A549 treated with dexamethasone at 1 μM for 4 hours (cell line): ENCODE measurements at places on chromosomes 6 and 20. TPM values are rescaled to one million over a fixed set of nuclear protein-coding genes. Genes with fewer than 3 reads are reported as not detected.

The MCHR2 gene
- not detected in 5 replicates for total RNA-seq

The C4A gene
- total RNA-seq: 0.63 to 1.2 TPM (median 0.89 TPM) in 5 replicates

The SLX4IP gene
- total RNA-seq: 2.1 to 3.8 TPM (median 3.1 TPM) in 5 replicates

The CLDN20 gene
- total RNA-seq: 0.10 TPM in 1 of 5 replicates, not detected in the others

The RIPOR3 gene
- 0.06 to 0.11 TPM in 2 of 5 replicates, not detected in the others for total RNA-seq

The NHSL1 gene
- 2.4 to 5.8 TPM (median 4.9 TPM) in 5 replicates for total RNA-seq

The GSTA2 gene
- not detected in 5 replicates for total RNA-seq
